AG04449 (cell line): ENCODE measurements at places on chromosomes 5 and 9.

GRCh38 chr5:139273322-139273571, 20.3 kb upstream of the MATR3 start:
- DNase-seq, result no peak

DNA sequence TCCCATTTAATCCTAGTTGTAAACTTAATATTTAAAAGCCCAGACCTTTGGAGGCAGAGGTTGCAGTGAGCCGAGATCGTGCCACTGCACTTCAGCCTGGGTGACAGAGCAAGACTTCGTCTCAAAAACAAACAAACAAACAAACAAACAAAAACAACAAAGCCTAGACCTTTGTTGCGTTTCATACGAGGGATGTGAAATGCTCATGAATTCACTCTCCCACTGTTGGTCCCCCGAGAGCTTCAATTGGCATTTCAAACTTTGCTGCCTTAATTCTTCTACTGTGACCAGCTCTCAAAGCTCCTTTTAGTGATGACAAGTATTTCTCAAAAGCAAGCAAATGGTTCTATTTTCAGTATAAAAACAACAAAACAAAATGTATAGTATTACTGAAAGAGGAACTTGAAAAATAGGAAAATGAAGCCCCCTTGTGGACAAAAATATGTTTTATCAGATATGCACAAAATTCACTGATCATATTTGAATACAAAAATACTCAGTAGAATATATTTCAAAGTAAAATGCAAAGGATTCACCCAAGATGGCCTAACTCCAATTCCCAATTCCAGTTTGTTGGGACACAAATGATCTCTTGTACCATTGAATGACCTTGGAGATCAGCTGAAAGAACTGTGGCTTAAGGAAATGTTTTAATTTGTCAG, 140.4 kb downstream of the ESM1 start:
- DNase-seq, result no peak

DNA sequence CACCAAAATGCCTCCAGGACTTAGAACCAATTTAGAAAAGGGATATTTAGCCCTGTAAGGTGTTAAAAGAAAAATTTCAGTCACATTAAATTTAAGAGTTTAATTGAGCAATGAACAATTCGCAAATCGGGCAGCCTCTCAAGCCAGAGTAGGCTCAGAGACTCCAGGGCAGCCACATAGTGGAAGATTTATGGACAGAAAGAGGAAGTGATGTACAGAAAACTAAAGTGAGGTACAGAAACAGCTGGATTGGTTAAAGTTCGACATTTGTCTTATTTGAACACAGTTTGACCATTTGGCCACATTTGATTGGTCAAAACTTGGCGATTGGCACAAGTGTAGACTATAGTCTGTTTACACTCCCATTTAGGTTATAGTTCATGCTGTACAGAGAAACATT, 525.9 kb upstream of the ZNF608 start:
- no peak for DNase-seq

GRCh38 chr5:144774197-144774596, 603.5 kb downstream of the KCTD16 start:
- DNase-seq, result no peak

DNA sequence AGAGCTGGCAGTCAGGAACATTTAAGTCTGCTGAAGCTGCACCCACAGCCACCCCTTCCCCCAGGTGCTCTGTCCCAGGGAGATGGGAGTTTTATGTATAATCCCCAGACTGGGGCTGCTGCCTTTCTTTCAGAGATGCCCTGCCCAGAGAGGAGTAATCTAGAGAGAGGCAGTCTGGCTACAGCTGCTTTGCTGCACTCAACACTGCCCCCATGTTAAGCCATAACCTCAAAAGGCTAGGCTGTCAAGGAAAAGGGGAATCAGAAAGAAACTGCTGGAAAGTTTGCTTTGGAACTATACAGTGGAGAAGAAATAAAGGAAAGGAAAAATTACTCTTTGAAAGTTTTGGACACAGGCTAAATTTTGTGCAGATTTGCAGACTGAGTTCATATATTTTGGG, 127.2 kb downstream of the MACIR start:
- no peak for DNase-seq

- no peak for DNase-seq
Observed at GRCh38 chr9:121788686-121789366, 137.4 kb downstream of the DAB2IP start.

GRCh38 chr9:78778861-78779374, 482.0 kb downstream of the PSAT1 start:
- DNase-seq, result no peak
